ENCODE measurements at places on chromosomes 4 and X. TPM values are rescaled to one million over a fixed set of nuclear protein-coding genes. Genes with fewer than 3 reads are reported as not detected.

- no peak for DNase-seq
Measured at GRCh38 chrX:39855748-39856129, 242.0 kb downstream of the BCOR start.

- DNase-seq = no peak
Measured at GRCh38 chr4:111282035-111282434, 659.2 kb upstream of the PITX2 start.

DNA sequence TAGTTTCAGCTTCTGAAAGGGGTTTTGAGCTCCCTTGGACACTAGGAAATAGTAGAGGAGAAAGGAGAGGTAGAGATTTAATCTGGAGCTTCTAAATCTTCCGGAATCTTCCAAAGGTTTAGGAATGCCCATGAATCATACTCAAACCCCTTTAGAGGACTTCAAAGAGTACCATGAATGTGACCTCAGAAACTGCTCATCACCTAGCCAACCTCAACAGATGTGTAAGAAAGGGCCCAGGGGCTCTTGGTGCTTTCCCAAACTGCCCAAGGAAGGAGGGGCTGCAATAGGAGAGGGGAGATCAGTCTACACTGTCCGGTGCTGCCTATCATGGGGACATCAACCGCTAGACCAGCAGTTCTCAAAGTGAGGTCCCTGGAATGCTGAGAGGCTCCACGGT lies 109.1 kb downstream of the RBM47 start:
- no peak for DNase-seq

GRCh38 chrX:56569378-56570057 lies 6.1 kb downstream of the UBQLN2 start:
- DNase-seq = no peak

DNA sequence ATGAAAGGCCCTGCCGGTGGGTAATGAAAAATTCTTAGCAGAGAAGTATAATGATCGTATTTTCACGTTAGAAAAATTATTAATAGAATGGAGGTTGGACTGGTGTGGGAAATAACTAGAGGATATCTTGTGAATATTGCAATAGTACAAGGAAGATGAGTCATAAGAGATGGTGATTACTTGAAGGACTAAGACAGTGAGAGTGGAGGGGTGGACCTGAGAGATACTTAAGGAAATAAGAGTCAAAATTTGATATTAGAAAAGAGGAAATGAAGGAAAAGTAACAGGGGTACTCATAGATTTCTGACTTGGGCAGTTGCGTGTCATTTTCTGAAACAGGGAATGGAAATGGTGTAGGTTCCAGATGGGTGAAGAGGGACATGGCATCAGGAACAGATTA lies 1.7 kb upstream of the USP53 start:
- DNase-seq = no peak

- DNase-seq = no peak
Measured at GRCh38 chr4:45006078-45006477, 279.7 kb upstream of the GNPDA2 start.

GRCh38 chr4:106048250-106048971 lies 153.1 kb downstream of the NPNT start:
- no peak for DNase-seq

DNA sequence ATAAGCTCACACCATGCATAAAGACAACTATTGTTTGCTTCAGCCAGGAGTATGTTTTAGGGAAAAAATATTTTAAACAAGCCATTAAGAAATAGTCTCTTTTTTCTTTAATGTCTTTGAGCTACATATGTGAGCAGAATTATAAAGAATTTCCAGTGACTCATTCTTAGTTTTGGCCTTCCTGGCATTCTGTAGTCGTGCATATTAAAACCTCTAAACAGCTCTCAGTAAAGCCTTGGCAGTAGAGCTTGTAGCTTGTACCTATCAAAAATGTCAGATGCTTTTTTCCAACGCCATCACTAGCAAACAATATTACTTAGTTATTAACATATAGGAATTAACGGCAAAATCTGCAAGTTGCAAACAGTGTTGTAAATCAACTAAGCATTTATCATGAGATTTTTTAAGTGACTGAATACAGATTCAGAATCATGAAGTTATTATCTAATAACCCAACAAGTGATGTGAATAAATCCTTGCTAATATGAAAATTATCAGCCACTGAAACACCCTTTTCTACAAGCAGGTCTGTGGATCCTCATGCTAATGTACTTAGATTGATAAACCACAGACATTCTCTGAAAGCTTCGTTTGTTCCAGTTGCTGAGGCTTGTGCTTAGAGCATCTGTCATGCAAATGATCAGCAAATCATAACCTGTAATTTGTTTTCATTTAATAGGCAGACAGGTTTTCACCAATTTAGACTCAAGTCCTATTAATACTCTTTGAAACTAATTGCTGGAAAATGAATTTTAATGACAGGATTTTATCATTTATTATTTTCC lies 412.0 kb upstream of the ATOH1 start:
- no peak for DNase-seq

GRCh38 chr4:137602436-137602835 lies 70.1 kb upstream of the PCDH18 start:
- no peak for DNase-seq

CCNG2 gene
- total RNA-seq = 19.6 TPM

ZNF280C gene
- 4.5 TPM for total RNA-seq
